Pancreas (tissue), 10 donors: ENCODE measurements at places on chromosomes 16 and 17.

- DNase-seq, result no peak
These were observed 41.8 kb downstream of the MYO18A start for GRCh38 chr17:29138184-29138955.

DNA sequence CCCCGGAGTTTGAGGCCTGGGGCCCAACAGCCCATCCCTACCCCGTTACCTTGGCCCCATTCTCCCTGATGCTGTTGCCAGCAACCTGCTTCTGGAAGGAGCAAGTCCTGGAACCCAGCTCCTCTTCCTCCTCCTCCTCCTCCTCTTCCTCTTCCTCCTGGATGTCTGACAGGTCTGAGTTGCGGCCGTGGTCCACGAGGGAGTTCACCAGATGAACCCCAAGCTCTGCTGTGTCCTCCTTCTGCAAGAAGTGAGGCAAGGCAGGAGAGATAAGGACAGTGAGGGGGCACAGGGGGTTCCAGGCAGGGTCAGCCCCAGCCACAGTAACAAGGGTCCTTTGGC is 18.7 kb downstream of the TSPOAP1 start:
- DNase-seq, result no peak

- DNase-seq, result no peak
These were observed 184.9 kb downstream of the SEC14L1 start for GRCh38 chr17:77325577-77326075.

GRCh38 chr16:71709229-71709781 is 15.2 kb downstream of the PHLPP2 start:
- no peak for DNase-seq

GRCh38 chr16:65119901-65120401 is 1.9 kb downstream of the CDH11 start:
- DNase-seq, result no peak

- DNase-seq, result no peak
These were observed 4.0 kb upstream of the CLEC10A start for GRCh38 chr17:7084088-7084487.

DNA sequence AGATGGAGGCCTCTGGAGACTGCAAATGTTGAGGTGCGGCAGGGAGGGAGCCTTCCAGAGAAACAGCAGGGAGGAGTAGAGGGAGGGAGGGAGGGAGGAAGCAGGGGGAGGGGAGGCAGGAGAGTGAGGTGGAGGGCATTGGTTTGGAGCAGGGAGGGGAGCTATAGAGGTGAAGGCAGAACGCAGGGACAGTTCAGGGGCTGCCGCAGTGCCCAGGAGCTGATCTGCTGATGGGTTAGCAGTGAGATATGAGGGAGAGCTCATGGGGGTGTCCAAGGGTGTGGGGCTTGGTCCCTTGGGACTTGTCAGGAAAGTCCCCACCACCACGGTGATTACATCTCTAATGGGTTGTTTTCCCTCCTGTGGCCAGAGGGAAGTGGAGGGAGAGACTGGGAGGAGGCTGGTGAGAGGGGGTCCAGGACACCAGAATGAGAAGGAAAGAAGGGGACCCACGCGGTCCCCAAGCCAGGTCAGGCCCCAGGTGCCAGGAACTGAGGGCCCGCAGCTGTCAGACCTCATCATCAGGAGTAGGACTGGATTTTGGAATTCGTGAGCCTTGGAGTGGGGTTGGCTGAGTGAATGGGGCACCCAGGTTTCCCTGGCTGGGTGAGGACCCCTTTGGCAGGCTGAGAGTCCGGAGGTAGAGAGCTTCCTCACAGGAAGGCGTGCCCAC is 11.2 kb downstream of the CA4 start:
- DNase-seq, result no peak

- no peak for DNase-seq
These were observed 259.8 kb upstream of the MON1B start for GRCh38 chr16:76931186-76931585.

- no peak for DNase-seq
These were observed 7.1 kb upstream of the RHBDL3 start for GRCh38 chr17:32258383-32259140.

GRCh38 chr16:12313902-12314621 is 337.5 kb downstream of the SNX29 start:
- DNase-seq, result no peak
